ENCODE measurements at places on chromosomes 16 and 17.

GRCh38 chr17:51733166-51733565 lies 425.3 kb downstream of the CA10 start:
- no peak for DNase-seq

DNA sequence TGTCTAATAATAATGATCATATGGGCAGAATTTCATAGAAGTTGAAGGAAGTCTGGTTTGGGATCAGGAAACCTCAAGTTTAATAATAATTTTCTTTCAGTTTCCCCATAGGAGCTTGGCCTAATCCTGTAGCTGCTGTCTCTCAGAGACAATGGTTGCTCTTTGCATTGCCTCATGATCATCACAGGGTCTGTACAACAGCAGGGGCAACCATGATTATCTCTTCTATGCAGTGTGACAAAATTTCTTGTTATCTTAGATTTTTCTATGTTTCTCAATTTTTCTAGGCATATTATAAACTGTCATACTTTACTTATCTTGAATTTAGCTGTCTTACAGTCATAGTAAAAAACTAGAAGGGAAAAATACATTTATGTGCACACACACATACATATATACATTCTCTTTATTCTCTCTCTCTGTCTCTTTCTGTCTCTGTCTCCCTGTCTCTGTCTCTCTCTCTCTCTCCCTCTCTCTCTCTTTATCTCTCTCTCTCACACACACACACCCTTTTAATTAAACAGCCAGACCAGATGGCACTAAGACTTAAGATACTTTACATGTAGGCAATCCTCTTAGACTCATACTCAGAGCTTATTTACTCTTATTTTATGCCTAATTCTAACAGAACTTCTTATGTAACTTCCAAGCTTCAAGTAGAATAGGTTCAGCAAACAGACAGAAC lies 30.5 kb downstream of the SMIM36 start:
- DNase-seq = no peak

DNA sequence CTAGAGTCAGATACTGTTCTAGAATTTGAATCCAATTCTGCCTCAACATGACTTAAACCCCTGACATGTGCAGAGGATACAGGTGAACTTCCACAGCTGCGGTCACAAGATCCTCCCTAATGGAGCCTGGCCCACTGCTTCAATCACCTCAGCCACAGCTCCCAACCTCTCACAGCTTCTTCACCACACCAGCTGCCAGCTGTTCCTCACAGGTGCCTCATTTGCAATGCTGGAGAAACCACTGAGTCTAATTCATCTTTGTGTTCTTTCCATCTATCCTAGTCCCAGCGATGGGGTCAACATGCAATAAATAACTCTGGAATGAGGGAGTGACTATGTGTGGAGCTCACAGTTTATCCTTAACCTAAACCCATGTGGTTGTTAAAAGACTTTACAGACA lies 72.0 kb upstream of the MAF start:
- DNase-seq = no peak

GRCh38 chr17:61249649-61250299 lies 149.9 kb upstream of the TBX2 start:
- no peak for DNase-seq

DNA sequence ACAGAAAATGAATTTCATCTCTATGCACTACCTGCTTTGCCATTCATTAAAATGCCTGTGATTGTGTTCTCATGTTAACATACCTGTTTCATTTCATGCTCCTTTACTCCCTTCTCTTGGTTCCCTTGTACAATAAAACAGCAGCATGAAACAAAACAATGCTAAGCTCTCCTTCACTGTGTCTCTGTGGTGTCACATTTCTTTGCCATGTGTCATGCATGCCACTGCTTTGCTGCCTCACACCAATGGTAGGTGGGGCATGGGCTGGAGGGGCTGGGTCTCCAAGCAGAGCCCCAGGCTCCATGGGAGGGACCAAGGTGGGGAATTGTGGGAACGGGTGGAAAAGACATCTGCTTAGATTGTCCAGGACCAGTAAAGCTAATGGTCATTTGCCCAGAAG lies 83.6 kb downstream of the RGS9 start:
- DNase-seq = no peak

DNA sequence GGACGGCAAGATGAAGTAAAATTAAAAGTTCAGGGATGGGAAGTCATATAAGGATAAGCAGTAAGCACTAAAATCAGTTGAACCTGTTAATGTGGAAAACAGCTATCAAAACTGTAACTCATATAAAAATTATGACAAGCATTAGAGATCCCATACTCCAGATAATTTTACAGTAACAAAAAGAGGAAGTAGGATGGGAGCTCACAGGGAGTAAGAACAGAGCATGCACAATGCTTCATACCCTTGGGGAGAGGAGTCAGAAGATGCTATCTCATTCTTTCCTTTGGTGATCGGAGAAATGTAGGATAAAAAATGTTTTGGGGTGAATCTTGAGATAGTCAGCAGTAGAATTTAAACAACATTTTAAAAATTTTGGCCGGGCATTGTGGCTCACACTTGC lies 164.7 kb upstream of the CACNG5 start:
- DNase-seq = no peak

GRCh38 chr16:57367116-57367752 lies 5.1 kb upstream of the CX3CL1 start:
- DNase-seq = no peak

GRCh38 chr17:6048486-6048885 lies 21.7 kb upstream of the WSCD1 start:
- no peak for DNase-seq

DNA sequence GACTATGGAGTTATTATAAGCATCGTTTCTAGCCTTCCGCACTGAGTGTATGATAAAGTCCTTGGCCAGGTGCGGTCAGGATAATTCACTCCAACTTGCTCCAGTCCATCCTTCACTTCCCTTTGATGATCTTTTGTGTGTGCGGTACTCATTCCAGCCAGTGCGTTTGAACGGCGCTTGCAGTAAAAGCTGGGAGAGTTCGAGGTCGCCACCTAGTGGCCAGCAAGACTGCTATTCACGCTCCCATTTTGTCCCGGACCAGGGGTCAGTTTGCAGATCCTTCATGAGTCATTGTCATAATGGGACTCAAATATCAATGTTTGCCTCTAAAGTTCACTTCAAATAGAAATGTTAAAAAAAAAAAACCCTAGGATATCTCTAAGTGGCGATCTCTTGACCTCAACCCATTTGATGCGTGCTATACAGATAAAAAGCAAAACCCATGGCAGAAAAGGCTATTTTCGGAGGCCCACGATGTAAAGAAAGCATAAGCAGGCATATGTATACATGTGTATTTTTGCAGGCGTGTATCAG lies 417.1 kb downstream of the TMEM114 start:
- peak; percentile 22 for DNase-seq

- no peak for DNase-seq
Measured at GRCh38 chr17:33623841-33624240, 330.7 kb upstream of the ASIC2 start.

GRCh38 chr16:67019171-67019570 lies 9.8 kb upstream of the CBFB start:
- peak; percentile 1 for DNase-seq

GRCh38 chr17:70569128-70569527 lies 399.8 kb downstream of the KCNJ2 start:
- no peak for DNase-seq

GRCh38 chr17:2064980-2065785 lies 10.3 kb downstream of the HIC1 start:
- peak; percentile 78 for DNase-seq

- DNase-seq = no peak
Measured at GRCh38 chr17:76000755-76001521, at the start of gene CDK3. CDK3 (plus strand) TSS chr17:76000855; CDS start chr17:76001426, 571 bp downstream.

DNA sequence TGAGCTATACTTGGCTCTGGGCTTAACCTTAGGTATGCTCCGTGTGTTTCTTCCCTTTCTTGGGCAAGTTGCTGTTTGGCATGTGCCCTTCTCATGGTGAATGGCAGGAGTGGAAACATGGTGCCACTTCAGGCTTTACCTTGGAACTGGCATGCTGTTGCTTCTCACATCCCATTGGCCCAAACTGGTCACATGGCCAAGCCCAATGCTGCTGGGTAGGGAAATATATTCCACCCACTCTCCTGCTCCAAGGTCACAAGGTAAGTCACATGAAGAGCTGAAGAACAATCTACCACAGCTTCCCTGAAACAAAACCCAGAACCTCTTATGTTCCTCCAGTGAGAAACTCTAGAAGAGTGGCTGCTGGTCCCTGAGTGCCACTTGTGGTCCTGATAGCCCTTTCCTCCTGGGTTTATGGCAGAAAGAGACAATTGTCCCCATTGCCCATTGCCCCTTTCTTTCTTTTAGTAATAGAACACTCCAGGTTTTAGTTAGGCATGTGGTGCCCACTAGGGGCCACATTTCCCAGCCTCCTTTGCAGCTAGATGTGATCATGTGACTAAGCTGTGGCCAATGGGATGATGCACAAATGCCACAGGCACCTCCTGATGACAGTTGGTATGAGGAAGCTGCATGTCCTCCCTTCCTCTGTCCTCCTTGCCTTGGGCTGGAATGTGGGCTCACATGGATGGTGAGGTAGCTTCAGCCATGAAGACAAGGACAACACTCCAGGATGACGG lies 50.3 kb downstream of the MEOX1 start:
- DNase-seq = no peak

DNA sequence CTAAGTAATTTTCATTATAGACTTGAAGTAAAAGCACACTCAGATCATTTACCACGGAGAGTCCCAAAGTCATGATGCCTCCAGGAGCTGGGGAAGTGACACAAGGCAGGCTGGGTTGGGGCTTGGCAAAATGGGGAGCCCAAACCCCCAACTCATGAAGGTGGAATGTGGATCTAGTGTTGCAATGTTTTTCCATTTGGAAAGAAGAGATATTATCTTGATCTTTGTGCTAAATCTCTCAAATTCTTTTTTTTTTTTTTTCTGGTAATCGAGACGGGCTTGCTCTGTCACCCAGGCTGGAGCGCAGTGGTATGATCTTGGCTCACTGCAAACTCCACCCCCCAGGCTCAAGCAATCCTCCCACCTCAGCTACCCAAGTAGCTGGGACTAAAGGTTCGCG lies 7.5 kb upstream of the KCNG4 start:
- DNase-seq = no peak

DNA sequence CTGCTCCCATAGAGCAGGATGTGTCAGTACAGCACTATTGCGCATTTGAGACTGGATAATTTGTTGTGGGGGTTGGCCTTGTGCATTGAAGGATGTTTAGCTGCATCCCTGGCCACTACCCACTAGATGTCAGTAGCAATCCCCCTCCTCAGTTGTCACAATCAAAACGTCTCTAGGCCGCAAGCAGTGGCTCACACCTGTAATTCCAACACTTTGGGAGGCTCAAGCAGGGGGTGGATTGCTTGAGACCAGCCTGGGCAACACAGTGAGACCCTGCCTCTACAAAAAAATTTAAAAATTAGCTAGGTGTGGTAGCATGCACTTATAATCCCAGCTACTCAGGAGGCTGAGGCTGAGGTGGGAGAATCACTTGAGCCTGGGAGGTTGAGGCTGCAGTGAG lies 48.4 kb downstream of the CENPV start:
- peak; percentile 20 for DNase-seq

GRCh38 chr16:88855176-88855575 lies 1.6 kb downstream of the GALNS start:
- no peak for DNase-seq

DNA sequence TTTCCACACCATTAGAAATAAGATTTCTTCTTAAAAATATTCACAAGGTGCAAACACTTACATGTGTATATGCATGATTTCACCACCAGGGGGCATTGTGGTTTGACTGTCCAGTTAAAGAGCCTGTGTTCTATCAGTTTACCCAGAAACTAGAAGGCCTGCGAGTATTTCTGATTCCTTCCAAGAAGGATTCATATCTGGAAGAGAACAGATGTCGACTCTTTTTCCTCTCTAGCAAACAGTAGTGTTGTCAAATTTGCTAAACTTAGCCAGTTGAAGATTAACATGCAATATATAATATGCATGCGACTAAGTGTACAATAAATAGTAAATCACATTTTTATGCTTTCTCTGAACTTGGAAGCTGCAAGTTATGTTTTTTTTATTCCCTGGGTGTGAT lies 404.1 kb downstream of the WWOX start:
- DNase-seq = peak; percentile 30

GRCh38 chr17:67801626-67802175 lies 23.6 kb upstream of the BPTF start:
- no peak for DNase-seq

- no peak for DNase-seq
Measured at GRCh38 chr17:30503558-30503957, 26.4 kb downstream of the GOSR1 start.

- no peak for DNase-seq
Measured at GRCh38 chr16:57574086-57574485, 31.6 kb downstream of the ADGRG5 start.

GRCh38 chr16:66740010-66740409 lies 11.4 kb downstream of the DYNC1LI2 start:
- peak; percentile 64 for DNase-seq

DNA sequence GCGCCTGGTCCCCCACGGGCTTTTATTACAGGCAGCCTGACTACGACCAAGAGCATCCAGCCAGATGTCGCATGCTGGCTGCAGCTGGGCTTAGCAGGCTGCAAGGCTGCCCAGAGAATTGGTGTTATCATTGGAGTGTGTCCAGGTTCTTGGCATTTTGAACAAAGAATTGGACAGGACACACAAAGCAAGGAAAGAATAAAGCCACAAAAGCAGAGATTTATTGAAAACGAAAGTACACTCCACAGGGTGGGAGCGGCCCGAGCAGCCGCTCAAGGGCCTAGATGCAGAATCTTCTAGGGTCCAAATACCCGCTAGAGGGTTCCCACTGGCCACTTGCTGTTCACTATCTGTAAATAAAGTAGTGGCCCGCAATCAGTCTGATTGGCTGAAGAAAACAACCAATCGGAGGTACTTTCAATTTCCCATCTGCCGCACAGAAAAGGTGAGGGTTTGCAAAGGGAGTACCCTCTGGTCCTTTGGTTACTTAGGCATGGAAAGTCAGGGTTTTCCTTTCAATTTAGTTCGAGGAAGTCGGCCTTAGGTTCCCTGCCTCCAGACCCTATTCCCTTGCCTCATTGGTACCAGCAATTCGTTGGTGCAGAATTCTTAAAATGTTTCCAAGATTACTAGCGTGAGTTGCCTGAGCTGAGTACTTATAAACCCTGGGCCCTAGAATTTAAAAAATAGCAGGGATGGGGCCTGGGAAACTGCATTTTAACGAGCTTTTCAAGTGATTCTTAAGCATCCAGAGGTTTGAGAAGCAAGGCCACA lies 38.5 kb upstream of the CNEP1R1 start:
- no peak for DNase-seq

GRCh38 chr17:38994026-38994425 lies 26.8 kb upstream of the FBXO47 start:
- no peak for DNase-seq

- no peak for DNase-seq
Measured at GRCh38 chr16:86087011-86087895, 188.3 kb downstream of the IRF8 start.

DNA sequence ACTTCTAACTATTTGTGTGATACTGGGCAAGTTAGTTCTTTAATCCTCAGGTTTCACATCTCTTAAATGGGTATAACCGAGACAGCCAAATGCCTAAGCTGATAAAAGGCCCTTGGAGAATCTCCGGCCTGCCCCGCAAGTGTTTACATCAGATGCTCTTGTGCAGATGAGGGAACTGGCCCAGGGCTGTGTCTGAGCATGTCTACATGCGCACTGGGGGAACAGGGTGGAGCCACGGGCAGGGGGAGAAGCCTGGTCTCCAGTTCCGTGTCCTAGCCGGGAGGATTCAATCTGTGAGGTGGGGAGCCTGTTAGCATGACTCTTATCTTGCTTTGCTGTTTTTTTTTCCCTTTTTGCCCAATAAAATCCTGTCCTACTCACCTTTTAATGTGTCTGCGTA lies 222.9 kb downstream of the CDH8 start:
- no peak for DNase-seq

- no peak for DNase-seq
Measured at GRCh38 chr17:55314061-55314783, 49.5 kb downstream of the HLF start.

- no peak for DNase-seq
Measured at GRCh38 chr17:34001246-34001645, 253.8 kb upstream of the CCL2 start.
